ENCODE measurements at places on chromosomes 5 and 9.

GRCh38 chr5:127363403-127363802, 72.8 kb downstream of the MEGF10 start:
- no peak for ATAC-seq

DNA sequence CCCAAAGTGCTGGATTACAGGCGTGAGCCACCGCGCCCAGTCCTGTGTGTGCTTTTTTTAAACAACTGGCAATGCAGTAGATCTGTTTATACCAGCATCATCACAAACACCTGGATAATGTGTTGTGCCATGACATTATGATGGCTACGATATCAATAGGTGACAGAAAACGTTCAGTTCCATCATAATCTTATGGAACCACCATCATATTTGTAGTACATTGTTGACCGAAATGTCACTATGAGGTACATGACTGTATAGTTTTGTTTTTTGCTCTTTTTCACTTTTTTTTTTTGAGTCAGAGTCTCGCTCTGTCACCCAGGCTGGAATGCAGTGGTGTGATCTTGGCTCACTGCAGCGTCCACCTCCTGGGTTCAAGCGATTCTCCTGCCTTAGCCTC, 24.4 kb downstream of the ANKRD55 start:
- ATAC-seq: no peak

GRCh38 chr9:87490225-87490624, 7.4 kb upstream of the DAPK1 start:
- no peak for ATAC-seq

GRCh38 chr9:82975176-82975575, 87.8 kb downstream of the RASEF start:
- ATAC-seq: no peak

DNA sequence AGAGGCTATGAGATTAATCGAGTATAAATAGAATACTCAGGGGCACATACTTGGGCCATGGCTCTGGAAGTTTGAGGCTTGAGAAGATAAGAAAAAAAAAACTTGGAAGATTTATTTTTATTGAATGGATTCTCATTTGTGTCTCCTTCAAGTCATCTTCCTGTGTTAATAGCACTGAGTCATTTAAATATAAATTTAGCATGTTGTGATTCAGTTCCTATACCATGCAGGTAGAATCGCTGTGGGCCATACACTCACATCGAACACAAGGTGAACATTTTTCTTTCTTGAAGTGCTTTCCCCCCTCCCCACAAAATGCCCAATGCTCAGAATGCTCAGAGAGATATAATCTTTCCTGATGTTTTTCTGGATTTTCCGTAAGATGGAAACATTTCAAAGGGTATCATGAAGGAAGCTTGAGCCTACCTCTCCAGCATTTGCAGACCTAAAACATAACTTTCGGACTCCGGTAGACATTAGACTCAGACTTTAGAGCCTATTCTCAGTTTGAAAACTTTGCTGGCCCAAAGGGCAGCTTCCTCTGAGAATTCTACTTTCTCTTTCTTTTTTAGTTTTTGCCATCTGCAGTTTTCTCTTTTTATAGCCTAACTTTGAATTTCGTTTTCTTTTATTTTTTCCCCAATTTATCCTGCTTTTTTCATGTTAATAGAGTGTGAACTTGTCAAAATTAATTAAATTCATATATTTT, 737.6 kb upstream of the NUDT12 start:
- ATAC-seq: no peak

GRCh38 chr5:137129886-137130680, 369.0 kb downstream of the SPOCK1 start:
- no peak for ATAC-seq

DNA sequence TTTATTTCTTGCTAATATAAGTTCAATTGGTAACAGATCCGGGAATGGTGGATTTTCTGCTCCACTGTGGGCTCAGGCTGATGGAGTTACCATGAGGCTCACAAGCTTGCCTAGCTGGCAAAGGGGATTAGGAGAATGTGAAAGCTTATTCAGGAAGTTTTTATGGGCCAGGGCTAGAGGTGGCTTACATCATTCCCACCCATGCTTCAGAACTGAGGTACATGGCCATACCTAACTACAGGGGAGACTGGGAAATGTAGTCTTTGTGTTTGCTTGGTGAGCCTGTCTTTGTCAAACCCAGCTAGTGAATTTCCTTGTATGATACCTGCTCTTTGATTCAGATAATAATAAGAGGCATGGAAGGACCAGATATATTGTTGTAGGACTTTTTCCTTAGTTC, 105.9 kb upstream of the DHFR start:
- ATAC-seq: no peak

GRCh38 chr9:92294297-92294676, 790 bp upstream of the IARS1 start:
- ATAC-seq: no peak

DNA sequence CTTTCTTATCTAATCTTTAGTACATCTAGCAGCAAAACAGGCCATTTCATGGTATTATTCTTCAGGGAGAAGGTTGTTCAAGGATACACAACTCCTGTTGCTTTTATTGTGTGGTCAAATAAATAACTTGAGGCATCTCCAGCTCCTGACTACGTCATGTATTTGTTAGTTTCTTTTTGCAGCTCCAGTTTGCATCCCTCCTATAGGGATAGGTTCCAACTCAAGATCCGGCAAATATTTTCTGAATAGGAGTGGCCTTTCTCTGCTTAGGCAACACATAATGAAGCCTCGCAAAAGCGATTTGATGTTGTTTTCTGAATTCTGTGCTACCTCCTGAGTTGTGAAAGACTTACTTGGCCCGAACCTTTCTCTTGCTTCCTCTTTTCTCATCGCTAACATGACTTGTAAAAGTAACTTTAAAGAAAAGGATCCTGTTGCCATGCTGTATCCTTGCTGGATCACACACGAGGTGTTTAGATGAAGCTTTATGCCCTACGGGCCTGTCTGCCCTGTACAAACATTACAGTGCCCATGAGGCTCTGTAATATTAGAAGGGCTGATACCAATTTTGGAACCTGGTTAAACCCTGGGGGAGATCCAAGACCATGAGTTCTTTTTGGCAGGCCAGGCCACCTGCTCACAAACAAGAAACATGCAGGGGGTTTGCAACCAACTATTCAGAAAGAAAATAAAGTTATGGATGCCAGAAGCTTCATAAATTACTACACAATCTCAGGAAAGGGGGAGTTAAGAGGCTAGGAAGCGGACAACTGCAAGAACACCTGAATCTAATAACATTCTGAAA, 149.8 kb upstream of the FGF10 start:
- peak; percentile 82 for ATAC-seq

DNA sequence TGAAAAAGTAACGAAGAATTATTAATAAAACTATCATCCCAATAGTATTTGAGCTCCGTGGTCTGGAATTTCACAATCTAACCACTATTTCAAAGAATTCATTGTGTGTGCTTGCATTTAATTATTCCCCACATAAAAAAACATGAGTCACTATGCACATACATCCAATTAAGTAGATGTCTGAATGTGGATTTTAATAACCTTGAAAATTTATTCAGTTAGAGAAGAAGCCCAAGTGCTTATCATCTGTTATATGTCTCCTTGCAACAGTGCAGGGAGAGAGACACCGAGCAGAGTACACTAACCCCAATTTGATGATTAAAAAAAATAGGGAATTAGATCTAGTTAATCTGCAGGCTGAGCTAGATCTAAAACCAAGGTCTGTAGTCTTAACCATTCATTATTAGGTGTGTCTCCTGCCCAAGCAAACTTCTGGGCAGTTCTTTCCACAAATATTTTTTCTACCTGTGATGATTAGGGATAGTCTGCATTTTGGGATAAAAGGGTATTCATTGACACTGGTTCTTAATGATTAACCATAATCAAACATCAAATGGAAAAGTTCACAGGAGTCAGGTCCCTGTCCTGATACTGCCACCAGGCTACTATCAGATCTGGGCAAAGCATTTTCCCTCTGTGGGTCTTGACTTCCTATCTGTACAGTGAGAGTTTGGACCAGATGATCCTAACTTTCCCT, 164.2 kb downstream of the GRIA1 start:
- no peak for ATAC-seq

- peak; percentile 46 for ATAC-seq
Measured at GRCh38 chr9:127968700-127969383, 11.9 kb downstream of the EEIG1 start.

DNA sequence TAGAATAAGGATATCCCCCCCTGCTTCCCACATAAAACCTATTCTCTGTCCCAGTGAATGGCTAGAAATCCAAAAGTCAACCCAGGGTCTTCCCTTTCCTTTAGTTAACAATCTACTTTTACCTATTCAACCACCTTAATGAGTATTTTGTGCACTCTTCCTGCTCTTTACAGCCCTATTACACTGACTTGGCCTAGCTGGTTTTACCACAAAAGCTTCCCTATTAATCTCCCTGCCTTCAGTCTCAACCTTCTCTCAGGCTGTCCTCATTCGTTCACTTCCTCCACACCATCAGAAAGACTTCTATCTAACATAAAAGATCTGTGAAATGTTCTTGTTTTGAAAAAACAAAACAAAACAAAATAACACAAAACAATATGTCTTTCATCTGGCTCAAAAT, 16.2 kb downstream of the CTNNAL1 start:
- ATAC-seq: no peak

- ATAC-seq: no peak
Measured at GRCh38 chr9:138025908-138026307, 148.3 kb downstream of the CACNA1B start.

- ATAC-seq: no peak
Measured at GRCh38 chr5:32831624-32832023, 120.5 kb downstream of the NPR3 start.

GRCh38 chr9:130543859-130544258, 35.5 kb upstream of the FUBP3 start:
- ATAC-seq: no peak

DNA sequence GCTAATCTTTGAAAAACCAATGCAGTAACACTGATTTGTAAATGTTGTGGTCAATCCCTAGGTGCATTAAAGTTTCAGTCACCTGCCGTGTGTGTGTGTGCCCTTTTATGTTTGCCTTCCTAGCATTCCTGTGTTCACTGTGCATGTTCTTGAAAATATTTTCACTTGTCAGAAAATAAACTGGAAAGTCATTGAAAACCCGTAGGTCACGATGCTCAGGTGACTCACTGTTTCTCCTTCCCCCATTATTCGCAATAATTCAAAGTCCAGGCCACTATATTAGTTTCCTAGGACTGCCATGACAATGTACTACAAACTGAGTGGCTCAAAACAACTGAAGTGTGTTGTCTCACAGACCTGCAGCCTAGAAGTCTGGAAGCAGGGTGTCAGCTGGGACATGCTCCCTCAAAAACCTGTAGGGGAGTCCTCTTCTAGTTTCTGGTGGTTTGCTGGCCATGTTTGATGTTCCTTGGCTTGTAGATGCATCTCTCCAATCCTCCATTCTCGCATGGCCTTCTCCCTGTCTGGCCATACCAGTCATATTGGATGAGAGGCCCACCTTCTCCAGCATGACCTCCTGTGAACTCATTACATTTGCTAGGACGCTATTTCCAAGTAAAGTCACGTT, 29.3 kb downstream of the MARVELD2 start:
- no peak for ATAC-seq

DNA sequence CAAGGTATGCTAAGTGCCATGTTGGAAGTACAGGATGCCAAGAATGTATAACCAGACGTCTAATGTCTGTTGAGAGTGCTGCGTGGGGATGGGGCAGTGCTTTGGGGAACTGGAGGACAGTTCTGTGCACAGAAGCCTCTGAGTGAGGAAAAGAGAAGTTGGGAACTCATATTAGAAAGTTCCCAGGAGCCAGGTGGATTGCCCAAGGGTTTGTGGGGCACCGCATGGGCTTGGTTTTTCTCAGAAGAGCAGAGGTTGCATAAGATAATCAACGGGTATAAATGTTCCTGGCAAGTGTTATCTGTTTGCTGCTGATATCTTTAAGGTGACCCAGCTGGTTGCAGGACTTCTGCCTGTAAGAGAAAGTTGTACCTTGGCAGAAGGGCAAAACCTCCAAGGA, 13.1 kb downstream of the HRH2 start:
- ATAC-seq: no peak

- ATAC-seq: no peak
Measured at GRCh38 chr5:935510-936084, 42.9 kb downstream of the TRIP13 start.

DNA sequence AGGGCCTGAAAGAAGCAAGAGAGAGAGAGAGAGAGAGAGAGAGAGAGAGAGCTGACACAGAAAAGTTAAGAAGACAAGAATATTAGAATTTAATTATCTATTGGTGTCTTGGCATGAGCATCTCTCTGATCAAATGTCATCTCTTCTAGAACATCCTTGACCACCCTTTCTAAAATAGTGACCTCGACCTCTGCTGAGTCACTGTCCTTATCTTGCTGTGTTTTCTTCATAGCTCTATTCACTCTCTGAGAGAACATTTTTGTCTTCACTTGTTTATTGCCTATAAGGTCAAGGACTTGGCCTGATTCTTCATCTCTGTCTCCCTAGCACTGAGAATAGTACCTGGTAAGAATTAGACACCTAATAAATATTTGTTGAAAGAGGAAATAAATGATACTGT, 383.8 kb upstream of the RPS23 start:
- ATAC-seq: no peak

DNA sequence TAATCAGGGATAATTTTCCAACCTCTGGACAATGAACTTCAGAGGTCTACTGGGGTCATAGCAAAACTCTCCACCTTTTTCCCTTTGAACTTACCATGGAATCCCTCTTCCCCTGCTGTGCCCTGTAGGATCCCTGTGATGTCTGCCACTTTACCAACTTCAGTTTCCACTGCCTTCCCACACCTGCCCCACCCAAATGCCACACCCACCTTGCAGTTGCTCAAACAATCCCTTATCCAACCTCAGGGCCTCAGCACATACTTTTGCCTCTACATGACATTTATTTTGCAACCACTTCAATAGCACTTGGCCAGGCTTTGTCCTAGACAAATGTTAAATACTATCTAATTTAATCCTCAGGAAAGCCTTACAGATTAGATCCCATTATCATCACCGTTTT, 463.7 kb upstream of the WWC1 start:
- ATAC-seq: no peak

DNA sequence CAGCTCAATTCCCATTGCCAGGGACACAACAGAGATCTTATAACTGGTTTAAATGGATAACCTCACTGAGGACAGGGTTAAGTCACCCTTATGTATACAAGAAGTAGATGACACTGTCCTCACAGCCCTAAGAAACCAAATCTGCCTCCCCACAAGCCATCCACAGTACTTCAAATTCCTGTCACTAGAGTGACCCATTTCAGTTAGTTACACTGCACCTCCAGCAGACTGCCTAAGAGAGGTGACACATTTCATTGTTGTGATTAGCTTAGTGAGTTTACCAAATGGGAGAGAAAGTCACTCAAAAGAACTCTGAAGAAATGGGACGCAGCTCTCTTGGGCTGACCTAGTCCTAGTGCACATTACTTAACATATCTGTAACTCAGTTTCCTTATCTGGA, 53.6 kb upstream of the HTR1A start:
- no peak for ATAC-seq

DNA sequence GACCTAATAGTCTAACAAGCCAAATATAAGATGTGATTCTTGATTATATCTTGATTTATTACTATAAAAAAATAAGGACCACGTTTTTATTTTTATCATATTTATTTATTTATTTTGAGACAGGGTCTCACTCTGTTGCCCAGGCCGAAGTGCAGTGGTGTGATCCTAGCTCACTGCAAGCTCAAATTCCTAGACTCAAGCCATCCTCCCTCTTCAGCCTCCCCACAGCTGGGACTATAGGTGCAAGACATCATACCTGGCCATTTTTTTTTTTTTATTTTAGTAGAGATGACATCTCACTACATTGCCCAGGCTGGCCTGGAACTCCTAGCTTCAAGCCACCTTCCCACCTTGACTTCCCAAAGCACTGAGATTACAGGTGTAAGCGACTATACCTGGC, 61.0 kb upstream of the LARP1 start:
- ATAC-seq: no peak

- no peak for ATAC-seq
Measured at GRCh38 chr9:78468231-78468630, 171.3 kb downstream of the PSAT1 start.

All from gastroesophageal sphincter (tissue), 4 donors.